ENCODE measurements at places on chromosomes 5 and 9.

GRCh38 chr9:136328011-136328621, 777 bp downstream of the GPSM1 start:
- no peak for DNase-seq

DNA sequence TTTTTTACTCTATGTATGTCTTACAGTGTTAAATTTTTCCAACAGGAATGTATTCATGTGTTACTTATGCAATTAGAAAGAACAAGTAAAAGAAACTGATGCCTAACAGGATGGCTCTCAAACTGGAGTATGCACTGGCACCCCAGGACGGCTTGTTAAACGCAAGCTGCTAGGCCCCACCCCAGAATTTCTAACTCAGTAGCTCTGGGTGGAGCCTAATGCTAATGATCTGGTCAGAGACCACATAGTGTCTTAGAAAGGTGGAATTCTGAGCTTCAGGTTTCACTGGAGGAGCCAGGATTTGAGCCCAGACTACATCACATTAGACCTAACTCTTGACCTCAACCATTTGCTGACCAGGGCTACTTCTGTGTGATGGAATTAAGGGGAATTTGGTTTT, 34.4 kb downstream of the SHC3 start:
- DNase-seq, result no peak

GRCh38 chr5:96432216-96433065, 607 bp downstream of the PCSK1 start:
- DNase-seq, result no peak

DNA sequence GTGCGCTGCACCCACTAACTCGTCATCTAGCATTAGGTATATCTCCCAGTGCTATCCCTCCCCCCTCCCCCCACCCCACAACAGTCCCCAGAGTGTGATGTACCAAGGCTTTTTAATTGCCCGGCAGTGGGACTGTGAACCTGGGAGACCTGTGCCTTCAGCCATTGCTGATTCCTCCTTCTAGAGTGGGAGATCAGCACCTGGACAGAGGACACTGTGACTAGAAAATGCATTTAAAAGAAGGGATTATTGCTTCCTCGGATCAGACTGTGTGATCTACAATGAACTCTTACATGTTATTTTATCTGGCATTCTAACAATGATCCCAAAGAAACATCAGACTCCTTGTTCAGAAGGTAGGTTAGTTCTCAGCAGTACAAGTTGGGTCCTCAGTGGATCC, 25.9 kb downstream of the CTSL start:
- no peak for DNase-seq

- DNase-seq, result no peak
Observed at GRCh38 chr5:4876804-4877203, 263.3 kb upstream of the ADAMTS16 start.

Data from GM12892 (cell line).